Stimulated activated CD4-positive, alpha-beta T cell treated with anti-CD3 and anti-CD28 coated beads, Interleukin-1b, Interleukin-23, amount 100 ng/mL, for 4 hours (primary cell): ENCODE measurements at places on chromosomes 4 and X.

- no peak for DNase-seq
Observed at GRCh38 chrX:10549280-10549679, 71.1 kb downstream of the MID1 start.

DNA sequence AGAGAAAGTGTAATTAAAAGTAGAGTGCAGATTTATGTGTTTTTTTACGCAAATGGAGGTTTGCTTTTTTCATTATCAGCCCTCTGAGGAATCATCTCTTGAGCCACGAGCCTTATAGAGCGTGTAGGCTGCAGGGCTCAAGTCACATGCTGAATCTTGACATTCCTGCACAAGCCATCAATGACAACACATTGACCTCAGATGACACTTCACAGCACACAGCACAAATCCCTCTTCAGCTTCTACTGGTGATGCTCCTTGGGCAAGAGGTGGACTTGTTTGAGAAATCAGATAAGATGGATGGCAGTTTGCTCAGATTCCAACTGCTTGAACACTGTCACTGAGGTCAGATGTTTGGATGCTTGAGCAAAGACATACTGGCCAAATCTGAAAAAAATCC, 250.6 kb downstream of the SNCA start:
- DNase-seq = no peak

DNA sequence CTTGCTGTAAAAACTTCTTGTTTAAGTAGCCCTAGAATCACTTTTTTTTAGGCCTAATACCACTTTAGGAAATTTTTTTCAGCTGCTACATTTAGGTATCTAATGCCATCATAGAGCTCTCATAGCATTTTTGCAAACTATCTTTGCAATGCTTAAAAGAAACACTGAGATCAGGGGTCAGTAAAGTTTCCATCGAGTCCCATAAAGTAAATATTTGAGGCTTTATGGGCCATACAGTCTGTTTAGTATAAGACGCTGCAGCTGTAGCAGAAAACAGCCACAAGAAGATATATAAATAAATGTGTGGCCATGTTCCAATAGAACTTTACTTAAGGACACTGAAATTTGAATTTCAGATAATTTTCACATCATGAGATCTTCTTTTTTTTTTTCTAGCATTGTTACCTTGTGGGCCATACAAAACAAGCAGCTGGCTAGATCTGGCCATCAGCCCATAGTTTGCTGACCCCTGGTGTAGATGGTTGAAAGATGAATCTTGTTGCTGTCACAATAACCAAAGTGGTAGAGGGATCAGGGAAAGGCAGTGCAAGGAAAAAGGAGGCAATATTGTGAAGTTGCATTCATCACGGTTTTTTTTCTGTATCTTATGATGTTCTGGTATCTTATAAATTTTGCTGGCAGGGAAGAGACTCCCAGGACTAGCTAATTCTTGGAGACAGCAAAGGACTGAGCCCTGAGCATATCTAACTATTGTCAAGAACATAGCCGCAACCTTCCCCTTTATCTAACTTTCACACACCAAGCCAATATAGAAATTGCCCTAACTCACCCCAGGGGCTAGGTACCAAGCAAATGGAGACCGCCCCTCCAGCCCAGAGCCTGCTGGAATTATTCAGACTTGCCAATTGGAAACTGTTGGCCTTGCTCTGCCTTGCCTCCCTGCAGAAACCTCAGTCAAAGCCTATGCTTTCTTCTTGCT, 46.6 kb downstream of the RASGEF1B start:
- DNase-seq = no peak

DNA sequence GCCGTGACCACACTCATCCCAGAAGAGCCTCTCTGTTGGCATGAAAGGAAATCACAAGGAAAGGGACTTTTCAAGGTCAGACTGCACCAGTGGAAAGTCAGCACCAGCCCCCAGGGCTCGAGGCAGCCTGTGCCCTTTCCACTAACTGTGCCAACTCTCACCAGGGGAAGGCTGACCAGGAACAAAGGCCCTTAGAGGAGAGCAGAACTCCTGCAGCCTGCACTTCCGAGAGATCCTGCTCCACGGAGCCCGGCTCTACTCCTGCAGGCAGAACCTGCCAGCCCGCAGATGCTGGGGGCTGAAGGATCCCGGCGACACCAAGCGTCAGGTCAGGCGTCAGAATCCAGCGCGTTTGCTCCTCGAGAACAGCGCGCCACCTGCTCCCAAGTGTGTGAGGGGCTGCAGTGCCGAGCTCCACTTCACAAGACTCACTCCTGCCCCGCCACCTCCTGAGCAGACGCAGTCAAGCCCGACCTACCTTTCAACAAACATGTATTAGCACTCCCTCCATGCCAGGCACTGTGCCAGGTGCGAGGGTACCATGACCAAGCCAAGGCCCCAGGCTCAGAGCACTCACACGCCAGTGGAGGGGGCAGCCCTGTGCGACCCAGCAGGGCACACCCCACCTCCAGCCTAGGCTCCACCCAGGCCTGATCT, 13.6 kb upstream of the HELT start:
- DNase-seq = no peak

DNA sequence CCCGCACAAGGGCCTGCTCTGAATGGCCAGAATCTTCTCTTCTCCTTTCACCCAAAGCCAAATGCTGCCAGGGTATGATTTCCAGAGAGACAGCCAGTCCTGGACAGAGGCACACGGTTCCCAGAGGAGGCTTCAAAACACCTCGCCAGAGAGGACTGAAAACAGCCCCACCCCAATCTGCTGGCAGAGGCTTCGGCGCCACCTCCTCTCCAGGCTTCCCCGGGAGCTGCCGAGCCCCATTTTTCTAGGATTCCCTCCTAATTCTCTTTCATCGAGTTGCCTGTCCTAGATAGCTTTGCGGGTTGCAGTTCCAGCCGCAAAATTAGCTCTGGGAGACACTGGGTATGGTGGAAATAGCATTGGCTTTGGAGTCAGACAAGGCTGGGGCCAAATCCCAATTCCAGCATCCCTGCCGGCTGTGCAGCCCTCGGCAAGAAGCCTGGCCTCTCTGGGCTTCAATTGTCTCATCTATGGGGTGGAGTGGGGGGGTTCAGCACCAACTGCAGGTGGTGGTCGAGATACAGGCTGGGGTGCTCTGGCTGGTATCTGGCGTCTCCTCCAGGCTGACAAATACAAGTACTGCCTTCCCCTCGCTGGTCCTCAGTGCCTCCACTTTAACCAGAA, 22.6 kb downstream of the PPP2R2C start:
- no peak for DNase-seq

DNA sequence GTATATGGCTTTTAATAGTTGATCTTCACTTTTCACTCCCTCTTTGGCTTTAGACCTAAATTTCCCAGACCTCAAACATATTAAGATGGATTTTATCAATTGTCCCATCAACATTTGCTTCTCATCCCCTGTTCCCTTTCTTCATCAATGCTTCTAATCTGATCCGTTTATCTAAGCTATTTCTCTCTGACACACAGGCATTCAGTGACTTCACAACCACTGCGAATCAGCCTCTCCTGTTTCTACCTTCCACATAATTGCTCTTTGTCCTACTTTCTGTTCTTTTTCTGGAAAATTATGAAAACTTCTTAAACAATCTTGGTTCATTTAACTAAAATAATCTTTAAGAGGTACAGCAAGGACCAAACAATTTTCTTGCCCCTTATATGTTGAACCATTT, 115.2 kb downstream of the GLRA3 start:
- no peak for DNase-seq

GRCh38 chr4:69957209-69957608, 8.3 kb downstream of the CSN2 start:
- DNase-seq = no peak

DNA sequence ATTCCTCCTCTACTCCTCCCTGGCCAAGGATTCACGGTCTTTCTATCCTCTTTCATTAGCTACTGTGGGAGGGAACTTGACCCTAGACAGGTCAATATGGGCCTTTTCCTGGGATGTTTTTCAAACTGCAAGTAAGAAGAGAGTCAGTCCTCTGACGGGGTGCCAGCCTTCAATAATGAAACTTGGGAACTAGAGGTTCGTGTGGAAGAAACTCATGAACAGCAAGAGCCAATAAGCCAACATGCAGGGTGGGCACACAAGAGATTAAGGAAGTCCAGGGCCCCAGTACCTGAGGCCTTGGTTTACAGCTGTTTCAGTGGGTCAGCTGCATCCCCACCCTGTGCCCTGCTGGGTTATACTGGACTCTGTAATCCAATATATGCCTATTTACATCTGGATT, 49.3 kb downstream of the LIMCH1 start:
- no peak for DNase-seq
